Activated CD8-positive, alpha-beta memory T cell treated with anti-CD3 and anti-CD28 coated beads for 4 hours (primary cell): ENCODE measurements at places on chromosomes 4 and X.

- no peak for DNase-seq
Observed at GRCh38 chr4:83118869-83119268, 4.3 kb upstream of the PLAC8 start.

GRCh38 chr4:104815665-104816064 lies 321.0 kb upstream of the CXXC4 start:
- DNase-seq = no peak

- no peak for DNase-seq
Observed at GRCh38 chr4:98430708-98431403, 169.7 kb downstream of the RAP1GDS1 start.

- DNase-seq = no peak
Observed at GRCh38 chr4:21554066-21554465, 394.5 kb downstream of the KCNIP4 start.

- DNase-seq = no peak
Observed at GRCh38 chr4:184536065-184536880, 61.9 kb upstream of the IRF2 start.

- DNase-seq = no peak
Observed at GRCh38 chr4:115110191-115111181, 2.9 kb downstream of the NDST4 start.

DNA sequence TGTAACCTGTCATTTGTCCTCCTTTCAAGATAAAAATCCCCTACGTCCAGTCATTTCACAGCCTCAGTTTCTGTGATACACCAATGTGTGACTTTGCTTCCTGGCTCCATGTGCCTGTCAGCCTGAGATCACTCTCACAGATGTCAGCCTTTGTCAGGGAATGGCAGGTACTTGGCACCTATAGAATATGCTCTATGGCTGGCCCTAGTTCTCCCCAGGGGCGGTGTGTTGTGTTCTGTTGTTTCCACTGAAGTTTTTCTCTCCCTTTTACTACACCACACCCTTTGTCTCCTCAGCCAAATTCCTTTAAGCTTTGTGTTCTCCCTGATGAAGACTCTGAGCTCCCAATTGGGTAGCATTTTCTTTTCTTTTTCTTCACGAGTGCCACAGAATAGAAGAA lies 81.7 kb downstream of the ALPK1 start:
- DNase-seq = no peak
